ENCODE measurements at places on chromosomes 5 and 9.

DNA sequence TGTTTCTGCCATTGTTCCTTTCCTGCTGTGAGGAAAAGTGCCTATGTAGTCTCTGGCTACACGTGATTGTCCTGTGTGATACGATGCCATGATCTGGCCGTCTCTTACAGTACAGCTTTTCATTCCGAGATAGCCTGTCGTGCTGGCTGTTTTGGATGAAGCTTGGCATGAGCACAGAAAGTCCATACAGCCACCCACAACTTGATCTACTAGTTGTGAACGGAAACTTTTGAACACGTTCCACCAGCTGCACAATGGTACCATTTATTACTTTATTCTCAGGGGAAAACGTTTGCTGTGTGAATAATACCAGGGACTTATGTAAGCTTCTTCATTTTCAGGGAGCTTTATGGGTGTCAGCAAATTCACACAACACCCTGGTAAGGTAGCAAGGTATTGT lies 217.6 kb upstream of the ANKRD55 start:
- DNase-seq, result no peak

- DNase-seq, result no peak
These were observed 3.3 kb downstream of the UBE2R2 start for GRCh38 chr9:33820231-33820745.

DNA sequence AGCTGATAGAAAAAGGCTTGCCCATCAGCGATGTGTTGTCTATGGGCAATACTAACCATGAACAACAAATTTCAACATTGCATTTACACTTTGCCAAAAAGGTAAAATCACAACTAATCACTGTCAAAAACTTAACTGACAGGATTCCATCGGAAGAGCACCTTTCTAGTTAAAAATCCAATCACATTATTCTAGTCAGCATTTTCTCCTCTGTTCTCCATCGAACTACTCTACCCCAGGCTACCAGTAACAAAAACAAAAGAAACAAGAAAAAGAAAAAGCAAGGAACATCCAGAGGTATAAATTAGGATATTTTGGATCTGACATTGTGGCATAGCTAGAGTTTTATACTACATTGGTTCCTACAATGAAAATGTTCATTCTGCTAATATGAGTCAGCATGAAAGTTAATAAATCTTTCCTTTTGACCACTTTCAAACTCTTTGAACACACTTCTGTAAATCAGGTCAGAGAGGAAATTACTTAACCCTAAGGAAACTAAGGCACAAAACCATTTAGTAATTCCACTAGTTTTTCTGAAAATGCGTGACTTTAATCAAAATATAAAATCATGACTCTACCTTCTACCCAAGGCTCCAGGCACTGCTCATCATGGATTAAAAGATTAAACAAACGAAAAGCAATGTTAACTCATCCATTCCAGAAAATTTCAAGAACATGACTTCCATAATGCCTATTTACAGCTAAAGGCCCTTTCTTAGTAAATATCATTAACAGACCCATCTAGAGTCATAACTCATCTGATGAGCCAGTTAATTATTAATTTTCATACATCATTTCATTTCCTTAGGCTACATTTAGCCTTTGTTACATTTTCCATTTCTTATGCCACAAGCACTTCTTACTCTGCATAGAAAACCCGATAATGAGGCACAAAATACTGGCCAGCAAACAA lies 10.2 kb downstream of the GLIS3 start:
- no peak for DNase-seq

DNA sequence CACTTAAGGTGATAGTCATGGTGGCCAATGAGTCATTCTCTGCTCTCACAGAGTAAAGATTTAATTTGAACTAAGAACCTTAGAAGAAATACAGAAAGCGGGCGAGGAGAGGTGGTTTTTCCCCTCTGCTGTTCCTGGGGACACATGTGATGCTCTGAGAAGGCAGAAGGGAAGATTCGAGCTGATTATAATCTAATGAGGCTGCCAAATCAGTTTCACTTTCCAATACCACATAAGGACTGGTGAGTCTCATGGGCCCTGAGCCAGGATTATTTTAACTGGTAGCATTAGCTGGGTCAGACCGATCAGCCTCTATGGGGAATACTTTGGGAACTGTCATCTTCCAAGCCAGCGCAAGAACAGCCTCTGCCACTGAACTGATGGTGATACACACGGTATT lies 116.5 kb downstream of the SLC1A3 start:
- DNase-seq, result no peak

- no peak for DNase-seq
These were observed 334.9 kb upstream of the DAB2 start for GRCh38 chr5:39759701-39760100.
